Anterior cingulate cortex (tissue), 58 donors: ENCODE measurements at places on chromosomes 13 and 19.

DNA sequence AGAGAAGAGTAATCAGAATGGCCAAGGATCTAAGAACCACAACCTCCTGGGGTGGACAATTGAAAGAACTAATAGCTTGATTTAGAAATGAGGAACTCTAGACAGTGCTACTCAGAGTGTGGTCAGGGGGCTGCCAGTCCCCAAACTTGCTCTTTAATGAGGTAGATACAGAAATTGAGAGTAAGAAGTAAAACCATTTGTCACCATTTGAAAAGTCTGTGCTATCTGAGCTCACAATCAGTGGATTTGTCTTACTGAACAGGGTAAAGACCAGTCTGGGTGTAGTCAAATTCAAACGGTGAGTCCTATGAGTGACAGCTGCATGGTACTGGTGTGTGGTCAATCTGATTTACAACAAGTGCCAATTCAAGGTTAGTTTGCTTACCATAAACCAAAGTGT is 118.9 kb downstream of the KL start:
- no peak for DNase-seq

GRCh38 chr19:1555487-1556389 is 12.4 kb downstream of the MEX3D start:
- no peak for DNase-seq

- peak; percentile 17 for DNase-seq
These were observed 22.4 kb downstream of the MED26 start for GRCh38 chr19:16605553-16605994.

DNA sequence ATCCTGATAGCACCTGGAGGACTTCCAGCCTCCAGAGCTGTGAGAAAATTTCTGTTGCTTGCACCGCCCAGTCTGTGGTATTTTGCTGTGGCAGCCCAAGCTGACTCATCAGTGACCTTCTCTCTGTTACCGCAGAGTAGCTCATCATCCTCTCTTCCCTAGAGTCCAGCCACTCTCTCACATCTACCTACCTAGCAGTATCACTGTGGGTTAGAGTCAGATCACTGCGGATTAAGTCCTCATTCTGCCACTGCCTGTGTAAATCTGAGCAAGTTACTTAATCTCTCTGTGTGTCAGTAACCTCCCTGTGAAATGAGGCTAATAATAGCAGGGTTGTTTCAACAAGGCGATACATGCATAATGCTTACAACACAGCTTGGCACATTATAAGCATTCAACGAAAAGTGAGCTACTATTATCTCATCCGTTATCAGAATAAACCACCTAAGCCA is 40.3 kb upstream of the USPL1 start:
- no peak for DNase-seq

DNA sequence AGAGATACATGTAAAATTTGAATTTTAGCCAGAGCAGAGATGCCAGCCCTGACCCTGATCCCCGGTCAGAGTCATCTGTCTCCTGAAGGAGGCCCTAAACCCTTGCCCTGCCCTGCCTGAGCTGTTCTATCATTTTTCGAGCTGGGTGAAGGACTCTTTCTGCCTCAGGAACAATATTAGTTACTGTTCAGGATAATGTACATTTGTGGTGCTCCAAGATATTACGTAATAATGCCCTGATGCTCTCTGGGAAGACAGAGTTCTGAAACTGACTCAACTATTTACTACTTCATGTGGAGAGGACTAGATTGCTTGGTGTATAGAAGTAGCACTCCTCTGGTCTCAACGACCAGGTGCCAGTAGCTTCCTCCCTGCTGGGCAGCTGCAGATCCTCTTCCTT is 37.9 kb upstream of the UBL3 start:
- DNase-seq, result no peak

GRCh38 chr13:57409121-57409520 is 222.4 kb upstream of the PCDH17 start:
- peak; percentile 2 for DNase-seq

DNA sequence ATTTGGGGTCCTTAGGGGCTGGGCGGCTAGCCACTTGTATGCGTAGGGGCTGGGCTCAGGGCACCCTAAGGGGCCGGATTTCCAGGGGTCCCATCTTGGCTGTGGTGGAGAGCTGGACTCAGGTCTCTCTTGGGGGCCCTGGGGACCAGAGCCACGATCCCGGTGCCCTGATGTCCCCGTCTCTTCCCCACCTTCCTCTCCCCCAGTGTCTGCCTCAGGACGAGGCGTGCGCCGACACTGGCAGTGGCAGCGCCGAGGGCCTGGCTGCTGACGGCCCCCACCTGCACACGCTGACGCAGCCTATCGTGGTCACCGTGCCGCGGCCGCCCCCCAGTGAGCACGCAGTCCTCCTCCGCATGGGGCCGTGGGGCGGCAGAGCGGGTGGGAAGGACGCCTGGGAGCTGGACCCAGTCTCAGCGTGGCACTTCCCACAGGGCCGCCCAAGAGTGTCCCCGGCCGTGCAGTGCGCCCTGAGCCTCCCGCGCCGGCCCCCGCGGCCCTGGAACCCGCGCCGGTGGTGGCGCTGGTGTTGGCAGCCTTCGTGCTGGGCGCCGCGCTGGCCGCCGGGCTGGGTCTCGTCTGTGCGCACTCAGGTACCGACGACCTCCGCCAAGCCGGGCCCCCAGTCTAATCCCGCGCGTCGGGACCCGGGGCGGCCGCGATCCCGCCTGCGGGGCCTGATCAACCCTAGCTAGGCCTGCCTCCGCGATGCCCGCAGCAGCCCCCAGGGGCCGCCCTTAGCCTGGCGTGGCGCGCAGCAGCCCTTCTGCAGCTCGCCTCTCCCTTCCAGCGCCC is 2.7 kb upstream of the SNAPC2 start:
- no peak for DNase-seq

DNA sequence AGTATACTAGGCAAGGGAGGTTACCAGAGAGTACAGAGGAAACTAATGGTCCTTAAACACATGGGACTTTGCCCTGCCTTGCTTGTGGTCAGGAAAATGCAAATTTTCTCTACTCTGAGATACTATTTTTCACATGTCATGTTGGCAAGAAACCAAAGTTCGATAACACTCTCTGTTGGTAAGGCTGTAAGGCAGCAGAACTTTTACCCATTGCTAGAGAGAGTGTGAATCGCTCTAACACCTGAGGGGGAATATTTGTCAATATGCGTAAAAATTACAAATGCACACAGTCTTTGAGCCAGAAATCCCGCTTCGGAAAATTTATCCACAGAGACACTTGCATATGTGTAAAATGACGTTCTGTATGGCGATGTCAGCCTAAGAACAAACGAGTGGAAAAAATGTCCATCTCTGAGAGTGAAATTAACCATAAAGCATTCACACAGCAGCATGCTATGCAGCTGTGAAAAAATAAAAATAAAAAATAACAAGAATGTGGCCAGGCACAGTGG is 9.5 kb upstream of the RFX1 start:
- DNase-seq, result no peak

DNA sequence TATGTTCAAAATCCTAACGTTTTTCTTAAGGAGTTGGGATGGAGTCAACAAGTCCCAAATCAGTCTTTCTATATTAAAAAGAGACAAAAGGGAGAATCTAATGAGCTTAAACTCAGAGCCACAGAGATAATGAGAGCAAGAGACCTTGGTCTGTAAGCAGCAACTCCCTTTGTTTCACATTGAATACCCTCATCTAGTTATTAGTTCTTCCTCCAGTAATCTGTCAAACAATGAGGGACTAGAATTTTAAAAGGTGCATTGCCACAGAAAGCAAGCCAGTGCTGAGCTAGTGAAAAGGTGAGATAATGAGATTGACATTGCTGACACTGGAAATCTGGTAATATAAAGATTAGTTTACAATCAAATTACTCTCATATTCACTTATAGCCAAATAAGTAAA is 718.6 kb downstream of the DACH1 start:
- no peak for DNase-seq

DNA sequence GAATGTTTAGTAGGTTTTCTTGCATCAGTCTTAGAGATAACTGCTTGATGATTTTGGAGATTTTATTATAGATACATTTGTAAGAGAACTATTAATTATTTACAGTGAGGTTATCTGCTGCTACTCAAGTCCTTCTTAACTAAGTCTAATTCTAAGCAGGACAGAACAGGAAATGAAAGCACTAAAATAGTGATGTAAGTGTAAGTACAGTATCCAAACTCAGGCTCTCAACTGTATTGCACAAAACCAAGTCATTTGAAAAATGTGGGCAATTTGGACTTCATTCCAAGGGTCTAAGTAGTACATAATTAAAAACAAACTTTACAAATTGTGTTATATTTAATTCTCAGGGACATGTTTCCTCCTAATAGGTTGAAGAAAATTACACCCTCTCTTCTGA is 417.1 kb downstream of the ITGBL1 start:
- no peak for DNase-seq

- no peak for DNase-seq
These were observed 9.8 kb upstream of the STK24 start for GRCh38 chr13:98586400-98587345.
